RWPE1 (cell line): ENCODE measurements at places on chromosomes 6 and 20.

- no peak for DNase-seq
Observed at GRCh38 chr6:134721060-134721405, 228.9 kb downstream of the ALDH8A1 start.

DNA sequence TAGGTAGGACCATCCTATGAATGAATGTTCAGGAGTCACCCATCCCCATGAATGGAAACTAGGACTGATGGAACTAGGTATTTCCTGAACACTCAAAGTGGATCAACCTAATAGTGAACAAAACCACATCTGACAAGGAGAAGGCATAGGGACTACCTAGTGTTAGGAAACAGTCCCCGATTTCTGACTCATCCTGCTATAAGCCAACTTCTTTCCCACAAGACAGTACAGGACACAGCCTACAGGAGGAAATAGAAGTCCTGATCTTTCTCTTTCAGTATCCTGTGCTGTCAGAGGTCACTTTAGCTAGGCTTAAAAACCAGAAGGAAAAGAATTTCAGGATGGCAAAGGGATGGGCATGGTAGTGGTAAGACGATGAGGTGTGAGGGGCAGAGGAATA is 19.5 kb upstream of the GMDS start:
- DNase-seq = peak; percentile 51

GRCh38 chr6:169038691-169039090 is 215.0 kb downstream of the THBS2 start:
- no peak for DNase-seq

- DNase-seq = no peak
Observed at GRCh38 chr6:149939909-149940671, 1.7 kb upstream of the ULBP2 start.

GRCh38 chr6:169962604-169963469 is 211.4 kb downstream of the ERMARD start:
- DNase-seq = no peak

GRCh38 chr6:89830170-89830809 is 610 bp downstream of the CASP8AP2 start:
- DNase-seq = peak; percentile 11

- DNase-seq = no peak
Observed at GRCh38 chr6:146211646-146212045, 182.8 kb downstream of the GRM1 start.

GRCh38 chr6:29942275-29943052 is at the start of gene HLA-A:
TSS of gene HLA-A (plus strand) at chr6:29942532. CDS start at chr6:29942554, 22 bp downstream.
- peak; percentile 96 for DNase-seq

GRCh38 chr6:129370268-129370916 is 339.6 kb downstream of the ARHGAP18 start:
- peak; percentile 21 for DNase-seq

DNA sequence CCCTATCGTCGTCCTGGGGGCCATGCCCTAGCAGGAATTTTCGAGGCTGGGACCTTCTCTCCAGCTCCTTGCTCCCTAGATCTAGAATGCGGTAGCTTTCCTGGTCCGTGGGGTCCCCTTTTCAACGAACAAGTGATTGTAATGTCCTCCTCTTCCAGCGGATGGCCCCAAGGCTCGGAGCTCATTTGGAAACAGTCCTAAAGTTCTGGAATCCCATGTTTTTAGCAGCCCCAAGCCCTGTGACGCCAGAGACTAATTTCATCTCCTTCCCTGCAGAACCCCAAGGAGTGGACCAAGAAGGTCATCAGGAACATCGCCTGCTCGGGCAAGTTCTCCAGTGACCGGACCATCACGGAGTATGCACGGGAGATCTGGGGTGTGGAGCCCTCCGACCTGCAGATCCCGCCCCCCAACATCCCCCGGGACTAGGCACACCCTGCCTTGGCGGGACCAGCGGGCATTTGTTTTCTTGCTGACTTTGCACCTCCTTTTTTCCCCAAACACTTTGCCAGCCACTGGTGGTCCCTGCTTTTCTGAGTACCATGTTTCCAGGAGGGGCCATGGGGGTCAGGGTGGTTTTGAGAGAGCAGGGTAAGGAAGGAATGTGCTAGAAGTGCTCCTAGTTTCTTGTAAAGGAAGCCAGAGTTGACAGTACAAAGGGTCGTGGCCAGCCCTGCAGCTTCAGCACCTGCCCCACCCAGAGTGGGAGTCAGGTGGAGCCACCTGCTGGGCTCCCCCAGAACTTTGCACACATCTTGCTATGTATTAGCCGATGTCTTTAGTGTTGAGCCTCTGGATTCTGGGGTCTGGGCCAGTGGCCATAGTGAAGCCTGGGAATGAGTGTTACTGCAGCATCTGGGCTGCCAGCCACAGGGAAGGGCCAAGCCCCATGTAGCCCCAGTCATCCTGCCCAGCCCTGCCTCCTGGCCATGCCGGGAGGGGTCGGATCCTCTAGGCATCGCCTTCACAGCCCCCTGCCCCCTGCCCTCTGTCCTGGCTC is 48.5 kb downstream of the PYGB start:
- no peak for DNase-seq

DNA sequence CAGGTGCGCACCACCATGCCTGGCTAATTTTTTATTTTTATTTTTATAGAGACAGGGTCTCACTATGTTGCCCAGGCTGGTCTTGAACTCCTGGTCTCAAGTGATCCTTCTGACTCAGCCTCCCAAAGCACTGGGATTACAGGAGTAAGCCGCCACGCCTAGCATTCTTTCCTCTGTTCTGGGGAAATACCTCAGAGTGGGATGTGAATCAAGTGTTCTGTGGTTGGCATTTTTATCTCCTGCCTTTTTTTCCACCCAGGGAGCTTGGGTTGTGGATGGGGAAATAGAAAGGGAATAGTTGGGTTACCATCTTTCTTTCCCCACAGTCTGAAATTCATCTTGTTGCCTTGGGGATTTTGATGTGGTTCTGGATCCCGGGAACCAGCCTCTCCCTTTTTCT is 24.1 kb downstream of the TFAP2C start:
- DNase-seq = no peak

DNA sequence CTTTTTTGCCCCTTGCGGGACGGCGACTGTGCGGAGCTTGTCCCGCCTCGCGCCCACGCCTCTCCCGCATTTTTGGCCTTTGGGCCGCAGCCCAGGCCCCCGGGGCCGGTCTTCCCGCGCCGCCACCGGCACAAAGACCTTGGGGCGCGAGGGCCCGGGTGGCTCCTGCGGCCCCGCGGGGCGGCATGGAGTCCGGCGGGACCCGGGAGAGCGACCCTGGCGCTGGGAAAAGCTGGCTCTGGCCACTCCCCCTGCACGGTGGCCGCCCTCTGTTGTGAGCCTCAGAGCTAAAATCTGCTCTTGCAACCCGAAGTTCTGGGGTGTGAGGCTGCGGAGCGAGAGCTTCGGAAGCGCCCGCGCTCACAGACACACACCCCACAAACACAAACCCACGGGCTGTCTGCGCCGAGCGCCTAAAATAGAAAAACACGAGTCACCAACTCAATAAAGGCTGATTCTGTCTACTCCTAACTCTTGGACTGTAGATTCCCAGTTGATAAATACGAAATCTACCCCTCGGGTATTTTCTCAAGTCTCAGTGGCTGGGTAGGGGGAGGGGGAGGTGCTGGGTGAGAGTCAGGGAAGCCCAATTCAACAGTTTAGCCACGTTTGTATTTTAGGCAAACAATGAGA is 496 bp upstream of the BEND3 start:
- DNase-seq = peak; percentile 35

DNA sequence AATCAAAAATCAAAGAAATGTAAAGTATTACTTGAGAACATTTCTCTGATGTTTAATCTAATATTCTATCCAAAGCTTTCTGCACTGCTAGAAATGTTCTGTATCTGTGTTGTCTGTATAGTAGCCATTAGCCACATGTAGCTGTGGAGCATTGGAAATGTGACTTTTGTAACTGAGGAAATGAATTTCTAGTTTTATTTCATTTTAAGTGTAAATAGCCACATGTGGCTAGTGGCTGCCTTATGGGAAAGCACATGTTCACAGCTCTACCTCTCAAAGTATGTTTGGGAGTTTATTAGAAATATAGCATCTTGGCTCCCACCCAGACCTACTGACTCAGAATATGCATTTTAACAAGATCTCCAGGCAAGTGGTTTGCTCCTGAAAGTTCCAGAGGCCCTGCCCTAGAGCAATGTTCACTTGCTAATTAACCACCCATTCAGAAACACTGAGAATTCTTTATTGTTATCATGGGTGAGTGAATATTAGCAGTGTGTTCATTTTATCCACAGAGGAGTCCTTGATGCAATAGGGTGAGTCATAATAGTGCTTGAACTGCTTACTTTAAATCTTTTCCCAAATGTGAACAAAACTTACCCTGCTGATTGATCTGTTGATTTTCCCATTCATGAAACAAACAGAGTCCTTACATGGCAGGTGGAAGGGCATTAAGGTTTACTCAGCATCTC is 282.7 kb downstream of the PLCB1 start:
- DNase-seq = peak; percentile 64

DNA sequence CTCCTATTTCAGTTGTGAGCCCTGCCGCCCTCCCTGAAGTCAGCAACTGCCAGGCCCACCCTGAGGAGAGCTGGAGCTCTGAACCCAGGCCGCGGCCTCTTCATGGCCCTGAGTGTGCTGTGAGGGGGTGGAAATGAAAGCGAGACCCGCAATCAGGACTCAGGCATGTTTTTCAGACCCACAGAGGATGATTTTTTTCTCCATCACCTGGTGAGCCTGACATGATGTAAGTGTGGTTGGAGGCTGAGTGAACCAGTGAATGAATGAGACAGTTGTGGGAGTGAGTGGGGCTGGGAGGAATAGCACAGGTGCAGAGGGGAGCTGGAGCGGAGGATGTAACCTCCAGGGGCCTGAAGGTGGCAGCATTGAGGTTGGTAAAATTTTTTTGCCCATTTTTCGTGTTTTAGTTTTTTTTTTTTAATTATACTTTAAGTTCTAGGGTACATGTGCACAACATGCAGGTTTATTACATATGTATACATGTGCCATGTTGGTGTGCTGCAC is 18.3 kb downstream of the RAET1L start:
- DNase-seq = no peak

DNA sequence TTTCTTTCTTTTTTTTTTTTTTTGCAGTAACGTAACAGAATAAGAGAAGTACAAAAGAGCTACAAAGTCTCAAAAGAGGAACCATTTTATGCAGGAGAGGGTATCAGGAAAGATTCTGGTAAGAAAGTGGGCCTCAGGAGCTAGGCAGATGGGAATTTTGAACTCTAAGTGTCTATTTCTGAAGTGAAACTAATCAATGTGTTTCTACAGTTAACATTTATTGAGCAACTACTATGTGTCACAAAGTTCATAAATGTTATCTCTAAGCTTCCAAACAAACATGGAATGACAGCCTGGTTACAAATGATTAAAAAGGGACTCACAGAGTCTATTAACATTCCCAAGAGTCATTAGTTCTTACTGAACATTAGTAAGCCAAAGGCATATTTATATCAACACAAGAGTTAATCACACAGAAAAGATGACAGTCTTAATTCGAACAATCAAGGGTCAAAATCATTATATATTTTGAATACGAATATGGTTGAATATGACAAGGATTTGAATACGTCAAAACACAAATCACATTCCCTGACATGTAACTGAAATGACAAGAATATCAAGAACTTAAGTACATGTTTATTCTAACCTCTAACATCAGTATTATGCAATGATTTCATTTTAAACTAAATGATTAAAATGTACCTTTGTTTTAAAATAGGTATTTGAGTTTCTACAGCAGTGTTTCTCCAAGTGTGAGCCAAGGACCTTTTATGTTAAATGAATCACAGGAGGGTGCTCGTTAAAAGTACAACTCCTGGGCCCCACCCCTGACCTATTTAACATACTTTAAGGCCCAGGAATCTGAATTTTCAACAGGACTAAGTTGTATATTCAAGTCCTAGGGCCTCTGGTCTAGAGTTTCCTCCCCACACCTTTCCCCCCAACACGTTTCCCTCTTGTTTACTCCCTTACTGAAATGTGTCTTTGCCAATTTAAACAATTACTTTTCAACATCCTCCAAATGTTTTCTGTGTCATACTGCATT is 89.7 kb downstream of the ATXN1 start:
- DNase-seq = no peak

DNA sequence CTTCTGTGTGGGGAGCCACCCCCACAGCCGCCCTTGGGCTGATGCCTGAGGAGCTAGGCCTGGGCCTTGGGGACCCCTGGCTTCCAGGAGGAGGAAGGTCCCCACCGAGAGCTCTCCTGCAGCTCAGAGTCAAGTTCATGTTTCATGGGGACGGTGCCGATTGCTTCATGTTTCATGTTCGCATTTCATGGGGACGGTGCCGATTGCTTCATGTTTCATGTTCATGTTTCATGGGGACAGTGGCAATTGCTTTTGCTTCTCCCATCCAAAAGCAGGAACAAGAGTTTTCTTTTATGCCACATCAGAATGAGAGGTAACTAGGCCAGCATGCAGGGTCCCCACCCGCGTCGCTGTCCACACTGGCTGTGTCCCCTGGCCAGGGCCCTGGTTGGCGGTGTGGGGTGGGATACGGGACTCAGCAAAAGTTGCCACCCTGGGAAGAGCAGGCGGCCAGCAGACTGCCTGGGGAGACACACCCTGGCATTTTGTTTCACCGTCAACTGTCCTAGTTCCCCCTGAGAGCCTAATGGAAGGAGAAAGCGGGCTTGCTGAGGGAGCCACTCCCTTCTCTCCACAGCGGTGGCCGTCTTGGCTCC is 46.0 kb downstream of the DACT2 start:
- DNase-seq = no peak

DNA sequence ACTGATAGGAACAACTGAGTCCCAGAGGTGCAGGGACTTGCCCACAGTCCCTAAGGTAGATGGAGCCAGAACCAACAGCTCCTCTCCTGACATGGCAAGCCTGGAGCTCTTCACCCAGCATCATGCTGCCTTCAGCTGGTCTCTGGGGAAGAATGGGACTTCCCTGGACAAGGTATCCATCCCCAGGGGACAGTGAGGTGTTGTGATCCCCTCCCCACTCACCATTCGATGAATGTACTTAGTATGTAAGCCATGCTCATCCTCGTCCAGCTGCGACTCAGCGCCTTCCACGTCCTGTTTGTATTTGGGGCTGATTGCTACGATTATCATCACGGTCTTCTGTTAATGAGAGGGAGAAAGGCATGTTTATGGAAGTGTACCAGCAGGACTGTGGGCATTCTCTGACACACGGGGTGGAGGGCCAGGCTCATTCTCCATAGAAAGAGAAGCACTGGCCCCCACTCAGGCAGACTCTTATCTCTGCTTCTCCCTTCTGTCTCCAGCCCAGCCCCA is 39.4 kb downstream of the TRAF3IP2 start:
- DNase-seq = no peak

DNA sequence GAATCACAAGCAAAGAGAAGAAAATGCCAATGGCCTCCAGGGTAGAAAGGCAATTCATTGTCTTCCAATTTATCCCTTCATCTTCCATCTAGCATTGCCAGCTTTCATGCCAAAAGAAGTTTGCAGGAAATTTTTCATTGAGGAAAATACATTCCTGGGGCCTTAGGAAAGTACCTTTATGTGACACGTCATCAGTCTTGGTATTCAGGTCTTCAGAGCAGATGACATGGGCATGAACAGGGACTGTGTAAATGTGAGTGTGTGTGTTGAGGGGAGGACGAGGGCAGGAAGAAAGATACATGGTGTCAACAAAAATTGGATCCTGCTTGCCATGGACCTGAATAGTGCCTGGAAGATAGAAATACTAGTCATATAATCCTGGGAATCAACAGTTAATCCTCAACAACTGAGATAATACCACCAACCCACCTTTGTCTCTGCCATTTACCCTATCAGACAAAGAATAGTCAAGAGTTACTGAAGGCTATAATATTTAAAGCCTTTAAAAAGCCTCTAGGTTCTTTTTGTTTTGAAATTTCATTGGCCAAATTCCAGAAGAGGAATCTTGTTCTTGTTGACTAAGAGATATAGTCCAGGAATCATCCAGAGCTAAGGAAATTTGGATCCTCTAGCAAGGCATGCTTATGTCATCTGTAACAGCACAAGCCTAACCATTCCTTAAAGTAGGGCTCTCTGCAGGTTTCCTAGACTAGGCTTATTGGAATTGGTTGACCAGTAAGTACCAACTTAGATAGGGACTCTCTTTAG is 405.8 kb upstream of the SASH1 start:
- DNase-seq = no peak
